Tongue (tissue), 3 donors: ENCODE measurements at places on chromosomes 11 and 22.

DNA sequence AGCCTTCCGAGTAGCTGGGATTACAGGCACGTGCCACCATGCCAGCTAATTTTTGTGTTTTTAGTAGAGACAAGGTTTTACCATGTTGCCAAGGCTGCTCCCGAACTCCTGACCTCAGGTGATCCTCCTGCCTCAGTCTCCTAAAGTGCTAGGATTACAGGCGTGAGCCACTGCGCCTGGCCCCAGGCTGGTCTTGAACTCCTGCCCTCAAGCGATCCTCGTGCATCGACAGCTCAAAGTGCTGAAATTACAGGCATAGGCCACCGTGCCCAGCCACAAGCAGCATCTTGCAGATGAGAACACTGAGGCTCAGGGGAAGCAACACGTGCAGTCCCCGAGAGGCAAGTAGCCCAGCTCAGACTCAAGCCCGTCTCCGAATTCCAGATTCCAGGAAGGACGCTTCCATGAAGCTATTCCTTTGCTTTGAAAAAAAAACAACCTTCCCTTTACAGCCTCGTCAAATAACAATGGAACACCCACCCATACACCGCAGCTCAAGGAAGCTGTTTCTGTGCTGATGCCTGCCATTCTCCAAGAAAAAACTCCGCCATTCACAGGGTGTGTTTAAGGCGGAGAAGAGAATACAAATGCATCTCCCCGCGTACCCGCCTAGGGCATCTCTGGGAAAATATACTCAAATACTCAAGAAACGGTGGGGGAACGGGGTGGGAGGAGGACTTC is 34.5 kb upstream of the PDGFB start:
- DNase-seq, result peak; percentile 19

DNA sequence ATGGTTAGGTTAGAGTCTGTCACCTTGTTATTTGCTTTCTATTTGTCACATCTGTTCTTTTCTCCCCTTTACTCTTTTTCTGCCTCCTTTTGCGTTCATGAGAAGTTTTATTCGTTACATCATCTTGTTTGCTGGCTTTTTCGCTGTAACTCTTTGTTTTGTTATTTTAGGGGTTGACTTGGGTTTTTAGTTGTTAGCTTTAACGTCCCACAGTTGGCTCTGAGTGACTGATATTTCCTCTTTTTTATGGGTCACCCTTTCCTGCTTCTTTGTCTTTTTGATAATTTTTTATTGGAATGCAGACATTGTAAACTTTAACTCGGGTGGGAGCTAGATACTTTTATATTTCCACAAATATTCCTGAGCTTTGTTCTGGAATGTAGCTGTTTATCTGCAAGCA is 13.3 kb upstream of the TNNT3 start:
- peak; percentile 29 for DNase-seq

- no peak for DNase-seq
Measured at GRCh38 chr11:86956905-86957195, 1.7 kb upstream of the FZD4 start.

DNA sequence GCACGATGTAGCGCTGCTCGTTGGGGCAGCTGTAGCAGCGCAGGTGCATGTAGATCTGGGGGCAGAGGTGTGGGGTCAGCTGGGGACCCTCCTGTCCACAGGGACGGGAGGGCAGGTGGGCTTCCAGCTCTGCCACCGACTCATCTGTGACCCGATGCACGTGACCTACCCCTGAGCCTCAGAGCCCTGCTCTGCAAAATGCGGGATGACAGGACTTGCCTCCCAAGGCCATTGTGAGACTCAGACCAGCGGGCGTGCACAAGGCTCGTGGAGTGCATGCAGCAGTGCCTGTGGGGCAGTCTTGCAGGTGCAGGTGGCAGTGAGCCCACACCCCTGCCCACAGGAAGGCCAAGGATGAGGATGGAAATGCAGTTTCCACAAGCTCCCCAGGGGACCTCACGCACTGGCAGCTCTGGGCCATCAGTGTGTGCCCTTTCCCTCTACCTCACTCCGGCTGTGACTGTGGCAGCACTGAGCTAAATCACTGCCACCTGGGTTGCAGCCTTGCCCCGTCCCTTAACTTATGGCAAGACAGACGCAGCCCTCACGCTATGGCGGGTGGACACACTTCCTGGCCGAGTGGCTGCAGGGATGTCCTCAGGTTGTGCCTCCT is 26.7 kb downstream of the TMEM184B start:
- DNase-seq, result no peak

DNA sequence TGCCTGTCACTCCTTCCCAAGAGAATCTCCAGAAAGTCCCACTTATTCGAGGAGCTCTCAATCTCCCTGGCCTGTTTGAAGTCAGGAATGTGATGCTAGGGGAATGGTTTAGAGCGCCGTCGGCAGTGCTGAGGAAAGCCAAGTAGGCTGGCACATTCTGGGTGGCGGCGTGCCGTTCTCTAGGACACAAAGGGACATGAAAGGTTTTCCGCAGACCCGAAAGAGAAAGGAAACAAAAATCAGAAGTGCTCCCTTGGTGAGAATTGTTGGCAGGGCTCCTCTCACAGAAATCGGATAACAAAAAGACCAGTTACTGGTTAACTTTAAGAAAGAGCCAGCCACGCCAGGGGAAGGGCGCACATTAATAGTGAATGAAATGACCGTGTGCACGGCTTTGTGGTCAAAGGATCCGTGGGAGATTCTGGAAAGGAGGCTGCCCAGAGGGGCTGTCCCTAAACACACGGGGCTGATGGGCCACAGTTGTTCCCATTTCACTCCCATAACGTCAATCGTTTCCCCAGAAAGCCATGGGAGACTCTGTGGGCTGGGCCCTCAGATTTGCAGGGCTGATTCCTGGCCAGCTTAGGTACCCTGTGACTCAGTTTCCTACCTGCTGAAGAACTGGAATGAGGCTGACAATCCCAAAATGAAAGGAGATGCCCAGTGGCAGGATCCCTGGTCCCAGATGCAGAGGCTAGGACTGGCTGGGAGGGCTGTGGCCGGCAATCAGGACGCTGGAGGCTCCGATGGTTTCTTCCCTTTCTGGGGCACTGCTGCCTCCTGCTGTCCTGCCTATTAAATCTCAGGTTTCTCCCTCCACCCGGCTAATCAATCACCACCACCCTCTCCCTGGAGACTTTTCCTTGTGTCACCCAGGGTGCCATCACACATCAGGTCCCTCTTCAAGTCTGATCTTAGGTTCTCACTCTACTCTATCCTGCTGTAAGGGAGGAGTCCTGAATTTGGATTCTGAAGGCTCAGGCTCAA is 82.3 kb downstream of the RCN1 start:
- DNase-seq, result peak; percentile 59

DNA sequence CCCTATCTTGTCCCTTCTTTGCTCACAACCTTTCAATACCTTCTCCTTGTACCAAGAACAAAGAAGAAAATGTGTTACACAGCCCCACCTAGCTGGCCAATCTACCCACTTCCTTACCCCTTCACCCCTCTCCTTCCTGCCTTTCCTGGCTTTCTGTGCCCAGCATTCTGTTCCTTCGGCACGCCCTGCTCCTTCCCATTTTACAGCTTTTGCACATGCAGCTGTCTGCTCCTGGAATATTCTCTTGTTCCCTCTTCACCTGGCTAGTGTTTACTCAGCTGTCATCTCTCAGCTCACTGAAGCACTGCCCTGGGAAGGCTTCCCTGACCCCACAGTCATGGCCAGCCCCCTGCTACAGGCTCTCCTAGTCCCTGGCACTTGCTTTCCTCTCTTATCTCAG is 30.7 kb downstream of the SERPINH1 start:
- DNase-seq, result no peak

GRCh38 chr22:37202001-37202555 is 10.2 kb downstream of the SSTR3 start:
- no peak for DNase-seq

- peak; percentile 95 for DNase-seq
Measured at GRCh38 chr22:32991353-32992101, 66.7 kb downstream of the SYN3 start.

DNA sequence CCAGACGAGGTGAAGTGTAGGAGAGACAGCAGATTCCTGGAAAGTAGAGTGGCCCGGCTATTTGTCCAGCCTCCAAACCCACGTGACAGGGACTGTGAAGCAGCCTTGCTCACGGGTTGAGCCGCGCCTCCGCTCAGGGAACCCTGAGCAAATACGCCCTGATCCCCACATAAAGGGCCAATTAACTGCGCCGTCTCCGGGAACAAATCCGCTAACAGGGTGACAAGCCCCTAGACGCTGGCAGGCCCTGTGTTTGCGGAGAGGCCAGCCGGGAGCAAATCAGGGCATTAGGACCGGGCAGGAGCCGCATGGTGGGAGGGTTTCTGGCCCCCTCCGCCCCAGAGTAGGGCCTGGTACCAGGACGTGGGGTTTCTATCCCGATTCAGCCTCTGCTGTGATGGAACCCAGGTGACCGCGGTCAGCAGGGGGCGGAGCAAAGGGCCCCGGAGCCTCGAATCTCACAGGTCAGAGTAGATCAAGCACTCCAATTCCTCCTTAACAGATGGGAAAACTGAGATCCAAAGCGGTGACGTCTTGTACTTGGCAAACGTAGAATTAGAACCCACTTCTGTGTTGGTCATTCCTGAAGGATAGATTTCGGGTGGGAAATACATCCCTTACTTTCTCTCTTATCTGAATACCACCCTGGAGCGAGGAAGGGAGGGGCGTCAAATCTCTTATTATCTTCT is 2.0 kb upstream of the ROBO3 start:
- no peak for DNase-seq
